ENCODE measurements at places on chromosomes 1 and 21.

GRCh38 chr1:21216835-21217811 is 40.4 kb upstream of the EIF4G3 start:
- no peak for DNase-seq

- peak; percentile 90 for DNase-seq
Observed at GRCh38 chr1:161209790-161210409, 5.2 kb upstream of the FCER1G start.

GRCh38 chr21:18023157-18023556 is 204.0 kb upstream of the C21orf91 start:
- no peak for DNase-seq

DNA sequence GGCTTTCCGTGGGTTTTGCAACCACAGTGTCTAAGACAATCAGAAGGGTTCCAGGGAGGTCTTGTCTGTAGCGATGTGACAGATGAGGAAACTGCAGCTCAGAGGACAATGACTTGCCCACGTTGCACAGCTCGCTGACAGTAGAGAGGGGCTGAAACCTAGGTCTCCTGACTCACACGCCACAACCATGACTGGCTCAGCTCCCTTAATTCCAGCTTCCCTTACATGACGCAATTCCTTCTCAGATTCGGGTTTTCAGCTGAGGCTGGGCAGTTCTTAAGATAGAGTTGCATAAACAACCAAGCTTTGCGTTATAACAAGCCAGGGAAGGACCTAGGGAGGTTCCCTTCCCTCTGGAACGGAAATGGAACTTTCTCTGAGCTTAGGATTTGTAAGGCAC is 36.3 kb downstream of the DHCR24 start:
- DNase-seq, result peak; percentile 66

GRCh38 chr1:153628638-153629342 is 556 bp downstream of the S100A1 start:
- DNase-seq, result no peak

GRCh38 chr1:43499898-43500297 is 30.8 kb upstream of the PTPRF start:
- DNase-seq, result no peak

DNA sequence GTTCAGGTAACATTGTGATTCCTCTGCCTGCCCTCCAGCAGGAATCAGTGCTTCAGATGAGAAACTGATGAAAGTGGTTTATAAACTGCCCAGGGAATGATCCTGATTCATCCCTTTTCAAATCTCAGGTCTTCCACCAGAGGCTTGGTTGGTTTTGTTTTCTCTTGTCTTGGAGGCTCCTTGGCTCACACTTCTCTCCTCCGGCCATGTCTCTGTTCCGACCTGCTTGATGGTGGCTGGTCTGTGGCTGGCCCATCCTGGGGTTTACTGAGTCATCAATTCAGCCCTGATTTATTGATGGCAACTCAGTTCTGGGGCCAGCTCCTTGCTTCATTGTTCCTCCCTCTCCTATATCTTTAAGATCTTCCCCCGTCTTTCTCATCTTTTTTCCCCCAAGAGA is 56.6 kb upstream of the SLC2A1 start:
- DNase-seq, result no peak

GRCh38 chr1:232186931-232187330 is 443.0 kb downstream of the SIPA1L2 start:
- no peak for DNase-seq

Measured in inflammatory macrophage treated with lipopolysaccharide for 1 hour (primary cell).